ENCODE measurements at places on chromosomes 12 and 14.

DNA sequence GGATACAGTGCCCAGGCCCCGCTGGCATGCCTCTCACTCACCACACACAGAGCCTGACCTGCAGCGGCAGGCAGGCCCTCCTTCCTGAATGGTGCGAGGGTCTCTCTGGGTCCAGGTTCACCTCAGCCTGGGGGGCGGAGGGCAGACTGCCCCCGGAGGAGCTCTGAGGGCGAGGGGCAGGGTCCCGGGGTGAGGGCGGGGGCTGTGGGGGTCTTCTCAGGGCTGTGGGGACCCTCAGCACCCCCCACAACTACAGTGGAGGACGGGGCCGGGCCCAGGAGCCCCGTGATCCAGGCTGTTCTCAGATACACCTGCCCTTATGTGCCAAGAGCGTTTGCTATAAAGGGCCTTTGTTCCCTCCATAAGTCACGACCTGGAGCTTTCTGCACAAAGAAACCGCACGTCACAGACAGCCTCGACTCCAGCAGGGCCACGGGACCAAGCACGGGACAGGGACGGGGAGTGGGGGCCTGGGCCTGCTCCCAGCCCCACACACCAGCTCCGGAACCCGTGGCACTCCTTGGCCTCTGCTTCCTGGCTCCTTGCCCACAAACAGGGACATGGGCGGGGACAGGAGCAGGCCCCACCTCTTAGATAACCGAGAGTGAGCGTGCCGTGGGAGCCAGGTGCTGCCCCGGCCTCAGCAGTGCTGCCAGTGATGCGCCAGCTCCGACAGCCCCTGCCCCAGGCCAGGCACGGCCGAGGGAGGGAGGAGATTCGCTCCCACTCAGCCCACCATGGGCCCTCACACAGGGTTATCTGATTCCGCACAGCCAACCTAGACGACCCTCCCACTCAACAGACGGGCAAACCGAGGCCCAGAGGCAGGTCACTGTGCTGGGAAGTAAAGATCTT is 101.9 kb downstream of the RFLNA start:
- DNase-seq: no peak

DNA sequence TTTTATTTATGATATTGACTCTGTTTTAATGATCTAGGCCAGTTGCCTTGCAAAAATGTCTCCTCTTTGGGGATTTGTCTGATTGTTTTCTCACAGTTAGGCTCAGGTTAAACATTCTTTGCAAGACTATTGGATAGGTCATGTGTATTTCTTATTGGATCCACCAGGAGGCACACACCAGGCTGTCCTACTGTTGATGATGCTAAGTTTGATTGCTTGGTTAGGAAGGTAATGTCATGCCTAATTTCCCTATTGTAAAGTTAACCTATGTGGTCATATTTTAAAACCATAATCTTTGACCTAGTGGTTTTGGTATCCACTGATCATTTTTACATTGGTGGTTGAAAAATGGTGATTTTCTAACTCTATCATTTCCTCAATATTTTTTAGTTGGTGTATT is 137.1 kb downstream of the BRMS1L start:
- DNase-seq: no peak

DNA sequence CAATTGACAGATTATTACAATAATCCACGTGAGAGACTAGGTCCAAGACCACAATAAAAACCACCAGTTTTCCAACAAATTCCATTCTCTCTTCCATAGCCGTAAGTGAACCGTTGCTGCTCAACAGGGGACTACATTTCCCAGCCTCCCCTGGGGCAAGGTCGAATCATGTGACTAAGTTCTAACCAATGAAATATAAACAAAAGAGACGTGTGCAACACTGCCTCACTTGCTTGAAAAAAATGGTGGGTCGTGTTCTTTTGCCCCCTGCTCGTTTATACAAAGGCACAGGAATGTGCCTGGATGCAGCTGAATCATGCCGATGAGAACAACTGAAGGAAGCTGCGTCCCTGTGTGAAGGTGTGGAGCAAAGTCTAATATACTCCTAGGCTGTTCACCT is 51.1 kb downstream of the HSPB8 start:
- no peak for DNase-seq

DNA sequence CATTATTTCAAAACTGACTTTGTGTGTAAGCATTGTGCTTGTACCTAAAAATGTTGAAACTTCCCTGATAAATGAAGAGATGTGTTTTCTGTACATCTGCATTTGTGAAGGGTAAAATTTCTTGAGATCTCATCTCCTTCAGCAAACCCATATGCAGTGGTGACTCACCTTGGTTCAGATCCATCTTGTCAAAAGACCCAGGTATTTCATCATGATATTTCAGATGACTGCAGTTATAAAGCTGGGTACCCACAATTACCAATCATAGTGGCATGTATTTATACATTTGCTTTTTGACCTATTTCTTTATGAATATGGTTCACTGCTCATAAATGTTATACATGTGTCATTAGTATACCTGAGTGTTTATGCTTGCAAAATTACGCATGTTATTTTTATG is 1213.6 kb downstream of the GALC start:
- no peak for DNase-seq

- DNase-seq: no peak
These were observed 22.3 kb upstream of the DIO2 start for GRCh38 chr14:80233470-80234089.

- DNase-seq: no peak
These were observed 60.0 kb downstream of the NOC4L start for GRCh38 chr12:132204063-132204792.

DNA sequence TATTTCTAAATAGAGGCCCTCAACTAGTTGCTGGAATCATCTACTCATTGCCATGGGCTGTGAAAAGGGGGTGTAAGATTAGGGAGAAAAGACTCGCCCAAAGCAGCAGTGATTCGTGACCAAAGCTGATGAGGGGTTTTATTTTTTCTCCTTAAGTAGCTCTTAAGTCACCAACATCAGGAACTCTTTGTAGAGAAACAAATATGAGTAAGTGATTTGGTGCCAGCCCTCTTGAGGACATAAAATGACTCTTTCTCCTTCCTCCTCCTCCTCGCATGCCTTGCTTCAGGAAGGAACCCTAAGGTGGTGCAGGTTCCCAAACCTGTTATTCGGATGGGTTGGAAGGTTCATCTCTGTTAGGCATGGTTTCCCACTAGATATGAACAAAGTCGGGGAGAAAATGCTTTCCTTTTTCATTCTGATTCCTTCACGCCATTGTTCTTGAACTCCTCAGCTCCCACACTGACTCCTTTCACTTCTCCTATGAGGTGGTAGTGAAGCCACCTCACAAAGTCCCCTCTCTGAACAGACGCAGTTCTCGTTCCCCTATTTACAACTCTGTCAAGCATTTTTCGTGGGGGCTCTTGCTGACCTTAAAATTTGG is 113.4 kb downstream of the ETV6 start:
- no peak for DNase-seq

DNA sequence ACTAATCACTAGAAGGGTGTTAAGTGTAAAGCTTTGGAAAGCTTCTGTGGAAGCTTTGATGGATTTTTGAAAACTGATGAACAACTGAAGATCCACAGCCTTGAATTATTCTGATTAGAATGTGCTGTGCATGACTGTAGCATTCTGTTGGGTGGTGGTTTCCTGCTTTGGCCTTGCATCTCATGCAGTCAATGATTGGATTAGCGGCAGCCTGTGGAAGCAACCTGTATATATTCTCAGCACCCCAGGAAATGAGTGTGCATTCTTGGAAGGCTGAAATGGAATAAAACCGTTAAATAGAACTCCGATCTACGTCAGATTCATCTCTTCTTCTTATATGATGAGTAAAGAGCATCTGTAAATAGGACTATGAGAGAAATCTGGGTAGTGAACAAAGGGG is 120.2 kb downstream of the SLC16A7 start:
- DNase-seq: no peak

GRCh38 chr14:52711666-52712065 is 4.7 kb downstream of the PSMC6 start:
- DNase-seq: no peak

GRCh38 chr12:115572440-115572839 is 705.1 kb downstream of the MED13L start:
- DNase-seq: no peak
